Stimulated activated CD8-positive, alpha-beta memory T cell treated with anti-CD3 and anti-CD28 coated beads, Interleukin-4, amount 100 ng/mL, for 1 hour (primary cell): ENCODE measurements at places on chromosomes 11 and 22.

- DNase-seq: no peak
Observed at GRCh38 chr22:48851933-48852549, 975.6 kb downstream of the BRD1 start.

DNA sequence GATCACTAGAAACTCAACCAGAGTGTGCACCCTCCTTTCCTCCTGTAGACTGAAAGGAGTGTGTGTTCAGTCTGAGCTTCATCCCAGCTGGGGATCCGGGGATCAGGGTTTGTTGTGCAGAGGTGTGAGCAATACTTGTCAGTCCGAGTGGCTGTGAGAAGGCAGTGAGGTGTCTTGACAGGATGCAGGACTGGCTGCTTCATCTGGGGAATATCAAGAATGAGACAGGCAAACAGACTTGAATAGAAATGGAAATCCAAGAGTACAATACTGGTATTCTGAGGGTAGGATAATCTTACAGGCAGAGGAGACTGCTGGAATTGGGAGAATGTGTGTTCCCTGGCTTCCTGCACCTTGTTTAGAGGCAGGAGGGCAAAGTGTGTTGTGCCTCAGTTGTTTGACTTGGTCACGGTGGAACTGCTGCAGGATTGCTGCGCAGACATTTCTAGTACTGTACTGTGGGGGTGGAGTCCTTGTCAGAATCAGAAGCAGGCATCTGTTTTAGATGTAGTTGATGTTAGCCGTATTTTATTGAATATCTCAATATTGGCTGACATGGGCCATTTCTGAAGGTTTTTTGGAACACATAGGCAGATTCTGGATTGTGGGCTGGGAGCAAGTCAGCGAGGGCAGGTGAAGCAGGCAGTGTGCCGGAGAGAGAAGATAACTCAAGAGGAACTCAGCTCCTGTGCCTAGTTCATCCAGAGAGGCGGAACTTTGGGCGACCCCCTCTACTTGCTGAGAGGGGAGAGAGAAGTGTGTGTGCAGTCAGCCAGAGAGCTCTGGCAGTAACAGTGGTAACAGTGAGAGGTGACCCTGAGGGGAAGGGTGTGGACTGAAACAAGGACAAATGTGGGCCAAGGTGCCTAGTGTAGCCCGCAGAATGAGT, 27.1 kb upstream of the GRK2 start:
- DNase-seq: no peak

DNA sequence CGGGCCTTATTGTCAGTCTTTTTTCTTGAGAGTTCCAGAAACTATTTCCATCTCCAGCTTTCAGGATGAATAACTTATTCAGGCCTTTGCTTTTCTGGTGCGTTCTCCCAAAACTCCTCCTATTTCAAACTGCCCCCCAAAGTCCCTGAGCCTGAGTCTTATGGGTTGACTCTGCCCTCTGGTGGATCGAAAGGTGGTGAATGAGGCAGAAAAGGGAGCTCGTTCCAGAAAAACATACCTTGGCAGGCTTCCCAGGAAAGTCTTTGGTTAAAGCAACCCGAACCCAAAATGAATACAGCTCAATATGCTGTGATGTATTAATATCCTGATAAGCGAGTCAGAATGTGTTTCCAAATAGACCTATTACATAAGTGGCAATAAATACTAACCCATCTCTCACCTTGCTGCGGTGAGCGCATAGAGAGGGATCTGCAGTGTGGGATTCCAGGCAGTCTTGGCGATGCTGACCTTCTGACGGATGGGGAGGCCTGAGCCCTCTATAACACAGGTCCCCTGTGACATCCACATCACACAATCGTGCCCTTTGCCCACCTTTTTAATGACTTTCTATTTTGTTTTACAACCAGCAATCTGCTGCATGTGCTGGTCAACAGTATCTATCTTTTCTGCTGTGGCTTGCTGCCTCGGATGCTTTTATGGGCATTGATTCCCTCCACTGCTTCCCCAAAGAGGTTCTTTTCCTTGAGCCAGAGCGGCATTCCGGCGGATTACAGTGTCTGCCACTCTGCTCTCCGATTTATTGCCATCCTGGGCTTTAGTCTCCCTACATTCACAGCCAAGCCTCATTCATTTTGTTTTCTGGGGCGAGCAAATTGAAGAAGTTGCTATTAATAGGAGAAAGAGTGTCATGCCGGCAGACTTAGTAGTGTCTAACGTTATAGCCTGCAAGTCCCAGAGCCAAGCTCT, 756.8 kb downstream of the NTM start:
- no peak for DNase-seq

GRCh38 chr22:22865311-22866072, 22.1 kb upstream of the IGLL5 start:
- DNase-seq: no peak

- DNase-seq: no peak
Observed at GRCh38 chr22:43995798-43996169, 28.3 kb upstream of the PARVB start.

GRCh38 chr11:102368472-102368871, 21.5 kb downstream of the BIRC2 start:
- DNase-seq: no peak

GRCh38 chr11:60774726-60775125, 10.4 kb upstream of the MS4A10 start:
- DNase-seq: no peak

DNA sequence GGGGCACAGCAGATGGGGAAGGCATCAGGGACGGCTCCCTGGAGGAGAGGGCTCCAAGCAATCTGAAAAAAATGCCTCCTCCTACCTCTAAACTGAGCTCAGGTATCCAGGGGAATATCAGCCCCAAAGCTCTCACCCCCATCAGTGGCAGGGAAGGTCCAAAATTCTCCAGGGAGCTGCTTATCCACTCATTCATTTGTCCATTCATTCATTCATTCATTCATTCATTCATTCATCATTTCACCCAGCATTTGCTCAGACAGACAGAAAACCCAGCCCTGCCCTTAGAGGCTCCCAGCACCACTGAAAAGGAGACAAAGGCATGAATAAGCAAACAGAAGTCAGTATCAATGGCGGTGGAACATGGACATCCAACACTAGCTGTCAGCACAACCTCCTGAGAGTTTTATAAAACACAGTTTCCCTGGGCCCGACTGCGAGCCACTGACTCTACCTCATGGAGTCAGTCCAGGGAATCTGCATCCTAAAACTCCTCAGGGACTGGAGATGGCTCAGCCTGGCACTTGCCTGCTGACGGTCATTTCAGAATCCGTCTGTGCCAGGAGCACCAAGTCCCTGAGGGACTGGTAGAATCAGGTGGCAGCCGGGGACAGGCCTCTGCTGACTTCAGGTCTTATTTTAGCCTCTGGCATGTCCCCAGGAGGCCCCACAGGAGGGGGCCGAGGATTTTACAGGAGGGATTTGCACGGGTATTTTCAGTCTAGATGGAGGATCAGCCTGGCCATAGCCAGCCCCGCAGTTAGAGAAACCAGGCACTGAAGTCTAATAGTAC, 164.6 kb downstream of the MN1 start:
- no peak for DNase-seq

- DNase-seq: no peak
Observed at GRCh38 chr11:57287884-57288283, 36.9 kb downstream of the TNKS1BP1 start.

DNA sequence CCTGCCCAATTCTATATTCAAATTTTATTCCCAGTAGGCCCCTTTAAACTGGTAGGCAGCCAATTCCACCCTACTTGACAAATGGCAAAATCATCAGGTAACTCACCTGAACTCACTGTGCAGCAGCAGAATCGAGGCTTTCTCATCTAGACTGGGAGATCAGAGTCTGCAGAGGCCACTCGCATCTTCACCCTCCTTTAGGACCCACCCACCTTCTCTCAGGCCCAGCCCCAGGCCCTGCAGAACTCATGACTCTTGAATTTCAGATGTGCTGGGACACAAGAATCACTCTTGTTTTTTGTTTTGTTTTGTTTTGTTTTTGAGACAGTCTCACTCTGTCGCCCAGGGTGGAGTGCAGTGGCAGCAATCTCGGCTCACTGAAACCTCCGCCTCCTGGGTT, 38.8 kb downstream of the MICAL3 start:
- no peak for DNase-seq
